ENCODE measurements at places on chromosomes 3 and 15.

DNA sequence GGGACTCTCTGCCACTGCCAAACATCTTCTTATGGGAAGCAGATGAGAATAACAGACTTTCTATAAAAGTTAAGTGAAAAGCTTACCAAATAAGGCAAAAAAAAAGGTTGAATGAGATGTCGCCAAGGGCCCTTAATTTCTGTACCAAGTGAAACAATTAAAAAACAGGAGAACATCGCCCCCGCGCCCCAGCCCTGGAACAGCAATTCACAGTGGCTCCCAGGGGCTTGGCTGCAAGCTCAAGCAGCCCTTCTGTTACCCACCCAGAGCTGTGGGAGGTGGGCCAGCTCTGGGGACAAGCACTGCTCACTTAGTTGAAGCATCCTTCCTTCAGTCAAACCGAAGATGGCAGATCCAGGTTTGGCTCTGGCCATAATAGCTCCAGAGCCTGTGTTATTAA, 208.0 kb downstream of the ERC2 start:
- DNase-seq = peak; percentile 46

DNA sequence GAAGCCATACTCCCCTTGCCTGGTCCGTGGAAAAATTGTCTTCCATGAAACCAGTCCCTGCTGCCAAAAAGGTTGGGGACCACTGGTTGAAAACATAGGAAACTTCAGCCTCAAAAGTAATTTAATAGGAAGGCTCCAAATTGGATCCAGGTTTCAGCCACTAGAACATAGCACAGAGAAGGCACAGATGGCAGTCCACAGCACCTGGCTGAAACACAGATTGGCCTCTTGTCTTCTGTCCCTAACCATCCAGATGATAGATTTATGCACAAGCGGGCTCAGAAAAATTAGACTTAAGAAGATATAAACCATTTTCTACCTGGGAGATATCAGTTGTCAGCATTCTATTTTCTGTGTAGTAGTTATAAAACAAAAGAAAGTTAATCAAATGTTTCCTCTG, 397.1 kb downstream of the CNTN4 start:
- DNase-seq = no peak

- DNase-seq = no peak
Observed at GRCh38 chr3:184474897-184475296, 86.7 kb upstream of the EPHB3 start.

GRCh38 chr3:143837076-143837475, 11.2 kb downstream of the SLC9A9 start:
- no peak for DNase-seq

DNA sequence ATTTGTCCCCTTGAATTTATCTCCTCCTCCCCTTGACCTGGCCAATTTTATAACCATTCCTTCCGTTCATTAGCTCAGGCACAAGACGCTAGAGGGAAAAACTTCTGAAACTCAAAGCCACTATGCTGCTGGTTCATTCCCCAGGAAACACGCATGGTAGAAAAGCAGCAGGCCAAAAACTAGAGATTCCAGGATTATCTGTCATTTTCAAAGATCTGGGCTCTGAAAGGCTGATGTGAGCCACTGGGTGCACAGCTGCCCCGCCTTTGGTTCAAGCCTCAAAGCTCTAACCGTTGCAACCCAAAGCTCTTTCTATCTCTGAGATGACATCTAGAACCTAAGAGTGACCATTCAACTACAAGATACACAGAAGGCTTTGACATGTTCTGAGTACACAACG, 6.1 kb downstream of the ANP32A start:
- no peak for DNase-seq

- DNase-seq = no peak
Observed at GRCh38 chr3:123218990-123219389, 17.2 kb downstream of the SEC22A start.

- no peak for DNase-seq
Observed at GRCh38 chr3:196686436-196686835, 25.6 kb downstream of the CEP19 start.

DNA sequence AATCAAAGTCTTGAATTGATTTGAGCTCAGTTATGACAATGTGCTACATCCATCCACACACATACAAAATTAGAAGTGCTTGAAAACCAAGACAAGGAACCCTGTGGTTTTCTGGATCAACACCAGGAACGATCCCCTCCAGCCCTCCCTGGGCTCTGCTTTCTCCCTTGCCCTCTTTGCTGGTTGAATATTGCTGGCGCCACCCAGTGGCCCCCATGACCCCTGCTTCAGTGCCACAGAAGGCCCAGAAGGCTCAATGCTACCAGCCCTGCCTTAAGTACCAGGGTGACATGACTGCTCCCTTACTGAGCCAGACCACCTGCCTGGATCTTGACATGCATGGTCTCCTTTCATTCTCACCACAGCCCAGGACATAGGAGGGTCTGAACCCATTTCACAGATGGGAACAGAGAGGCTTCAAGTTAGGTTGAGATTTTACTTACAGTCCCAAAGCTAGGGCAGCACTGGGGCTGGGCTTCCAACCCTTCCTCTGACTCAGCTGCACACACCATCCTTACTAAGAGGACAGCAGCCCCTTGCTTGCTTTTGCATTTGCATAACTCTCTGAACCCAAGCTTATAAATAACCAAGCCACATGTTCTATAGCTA, 15.0 kb downstream of the IL12A start:
- peak; percentile 78 for DNase-seq

DNA sequence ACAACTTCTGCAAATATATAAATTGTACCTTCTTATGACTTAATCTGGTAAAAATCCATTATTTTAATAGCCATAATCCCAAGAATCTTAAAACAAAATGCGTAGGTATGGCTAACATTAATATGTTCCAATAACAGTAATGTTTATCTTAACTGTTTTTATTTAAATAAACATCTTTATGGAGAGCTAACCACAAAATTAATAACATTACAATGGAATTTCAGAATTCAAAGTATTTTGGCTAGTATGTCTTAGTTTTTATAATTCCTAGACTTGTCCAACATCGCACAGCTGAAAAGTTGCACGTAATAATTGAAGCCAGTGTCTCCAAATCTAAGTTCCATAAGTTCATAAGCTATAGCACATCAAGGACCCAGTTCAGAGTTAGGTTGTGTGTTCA, 47.6 kb downstream of the ANKRD28 start:
- DNase-seq = no peak

DNA sequence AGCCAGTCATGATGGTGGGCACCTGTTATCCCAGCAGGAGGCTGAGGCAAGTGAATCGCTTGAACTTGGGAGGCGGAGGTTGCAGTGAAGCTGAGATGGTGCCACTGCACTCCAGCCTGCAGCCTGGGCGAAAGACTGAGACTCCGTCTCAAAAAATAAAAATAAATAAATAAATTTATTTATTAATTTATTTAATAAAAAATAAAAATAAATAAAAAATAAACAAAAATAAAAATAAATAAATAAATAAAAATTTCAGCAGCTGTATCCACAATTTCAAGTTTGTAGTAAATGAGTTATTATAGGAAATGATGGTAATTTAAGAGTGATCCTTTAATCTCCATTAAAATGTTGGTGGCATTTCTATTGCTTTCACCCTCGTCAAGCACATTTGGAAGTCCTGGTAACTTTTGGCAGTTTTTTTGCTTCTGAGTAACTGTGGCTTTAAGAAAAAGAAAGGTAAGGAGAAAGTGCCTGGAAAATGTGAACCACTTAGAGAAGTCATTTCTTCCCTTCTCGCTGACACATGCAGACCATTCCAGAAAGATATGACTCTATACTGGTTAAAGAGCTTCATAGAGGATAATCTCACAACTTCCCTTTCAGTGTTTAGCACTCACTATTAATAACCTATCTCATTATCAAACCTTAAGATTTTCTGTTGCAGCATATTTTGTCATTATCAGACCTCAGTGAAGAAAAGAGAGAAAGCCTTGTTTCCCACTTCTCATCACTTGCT, 296.6 kb downstream of the TIGIT start:
- DNase-seq = no peak

All from WTC11 (cell line).